Endodermal cell (in vitro differentiated cells): ENCODE measurements at places on chromosomes 6 and 20. TPM values are rescaled to one million over a fixed set of nuclear protein-coding genes. Genes with fewer than 3 reads are reported as not detected.

DNA sequence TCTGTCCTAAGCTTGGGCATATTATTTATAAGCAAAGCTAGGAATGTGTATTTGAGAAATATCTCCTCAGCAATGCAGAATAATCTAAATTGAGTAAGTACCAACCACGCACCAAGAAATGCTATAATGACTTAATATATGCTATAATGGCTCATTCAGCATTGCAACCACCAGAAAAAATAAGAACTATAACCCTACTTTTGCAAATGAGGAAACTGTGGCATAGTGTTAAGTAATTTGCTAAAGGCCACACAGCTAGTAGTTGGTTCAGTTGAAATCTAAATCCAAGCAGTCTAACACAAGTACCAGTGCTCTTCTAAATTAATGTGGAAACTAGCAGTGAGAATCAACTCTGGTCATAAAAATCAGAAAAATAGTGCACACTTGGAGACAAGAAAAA, 35.7 kb downstream of the HBS1L start:
- no peak for DNase-seq

DNA sequence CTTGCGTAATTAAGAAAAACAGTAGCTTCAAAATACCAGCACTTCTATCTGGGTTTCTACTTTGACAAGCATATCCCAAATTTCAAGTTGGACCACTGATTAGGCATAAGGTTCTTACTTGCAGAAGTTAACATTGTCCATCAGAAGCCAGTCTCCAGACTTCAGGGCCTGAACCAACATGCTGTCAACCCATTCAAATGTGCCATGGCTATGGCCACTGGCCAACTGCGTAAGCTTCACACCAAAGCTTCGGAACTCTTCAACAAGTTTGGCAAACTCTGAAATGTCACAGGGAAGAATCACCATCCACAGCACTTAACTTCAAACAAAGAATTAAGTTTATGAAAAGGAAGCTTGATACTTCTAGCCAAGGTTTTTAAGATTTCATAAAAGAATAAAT, 78.0 kb upstream of the LYRM2 start:
- no peak for DNase-seq

Gene GLP1R
- total RNA-seq: not detected in 3 replicates

- DNase-seq: no peak
Observed at GRCh38 chr6:79613912-79614311, 17.2 kb upstream of the SH3BGRL2 start.

GRCh38 chr6:79731471-79731870, 100.3 kb downstream of the SH3BGRL2 start:
- no peak for DNase-seq

DNA sequence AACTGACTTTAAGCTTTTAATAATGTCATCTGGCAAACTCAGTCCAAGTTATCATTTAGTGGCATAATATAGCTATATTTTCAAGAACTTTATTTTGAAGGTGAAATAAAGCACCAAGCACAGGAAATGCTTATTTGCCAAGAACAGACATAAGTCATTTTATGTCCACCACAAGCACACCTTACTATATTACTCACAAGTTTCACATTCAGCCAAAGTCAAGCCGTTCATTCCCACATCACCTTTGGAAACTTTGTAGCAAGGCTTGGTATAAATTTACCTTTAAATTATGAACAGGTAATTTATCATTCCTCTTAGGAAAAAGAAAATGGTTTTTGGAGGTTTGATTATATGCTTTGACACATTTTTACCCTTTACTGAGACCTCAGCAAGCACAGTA, 236.8 kb upstream of the FKBP1C start:
- no peak for DNase-seq

Gene TBC1D32
- total RNA-seq: 21.4 to 24.2 TPM (median 24.0 TPM) in 3 replicates

- peak; percentile 90 for DNase-seq
Observed at GRCh38 chr20:62914970-62915457, 11.3 kb downstream of the DIDO1 start.

Gene C4A
- 3.2 and 6.2 TPM in 2 replicates for total RNA-seq

DNA sequence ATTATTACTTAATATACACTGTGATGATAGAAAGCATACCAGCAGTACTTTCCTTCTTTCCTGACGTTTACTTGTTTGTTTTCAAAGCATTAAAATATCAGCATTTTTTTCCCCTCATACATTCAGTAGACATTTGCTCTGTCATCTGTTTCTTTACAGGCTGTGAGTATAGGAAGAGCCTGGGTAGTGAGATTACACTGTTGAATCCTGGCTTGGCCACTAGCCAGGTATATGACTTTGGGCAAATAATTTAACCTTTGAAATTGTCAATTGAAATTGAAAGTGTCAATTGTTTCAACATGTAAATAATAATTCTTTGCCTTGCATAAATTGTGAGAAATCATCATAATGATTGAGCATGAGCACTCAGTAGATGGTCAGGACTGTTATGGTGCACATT, 336.2 kb downstream of the CDKAL1 start:
- DNase-seq: no peak

- DNase-seq: no peak
Observed at GRCh38 chr6:10355115-10355702, 59.7 kb downstream of the TFAP2A start.

DNA sequence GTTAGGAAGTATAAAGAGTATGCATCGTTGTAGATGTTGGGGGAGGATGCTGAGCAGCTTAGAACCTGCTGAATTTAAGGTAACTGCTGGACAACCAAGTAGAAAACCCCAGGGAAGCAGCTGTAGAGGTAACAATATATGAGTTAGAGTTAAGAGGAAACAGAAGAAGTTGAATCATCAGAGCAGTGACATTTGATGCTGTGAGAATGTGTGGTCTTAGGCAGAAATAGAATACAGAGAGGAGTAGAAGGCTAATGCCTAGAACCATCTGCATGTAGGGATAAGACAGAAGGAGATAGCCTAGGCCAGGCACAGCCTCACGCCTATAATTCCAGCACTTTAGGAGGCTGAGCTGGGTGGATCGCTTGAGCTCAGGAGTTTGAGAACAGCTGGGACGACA, 22.6 kb upstream of the DYNLRB1 start:
- DNase-seq: no peak

DNA sequence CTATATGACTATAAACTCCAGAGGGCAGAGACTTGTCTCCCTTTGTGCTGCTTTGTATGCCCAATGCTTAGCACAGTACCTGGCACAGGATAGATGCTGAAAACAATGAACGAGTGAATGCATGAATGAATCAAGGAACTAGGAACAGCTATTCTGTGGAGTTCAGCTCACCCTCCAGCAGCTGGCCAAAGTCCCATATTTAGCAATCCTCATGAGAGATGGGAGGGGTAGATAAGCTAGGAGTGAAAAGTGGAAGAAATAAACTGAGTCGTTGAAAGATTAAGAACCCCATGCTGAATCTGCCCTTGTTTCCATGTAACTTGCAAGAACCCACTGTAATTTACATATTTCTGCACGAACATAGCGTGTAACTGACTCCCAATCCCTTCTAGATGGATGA, 106.5 kb downstream of the MAFB start:
- DNase-seq: no peak

GRCh38 chr6:28258877-28259777, at the start of gene NKAPL:
Gene NKAPL (plus strand): TSS chr6:28259297. CDS start chr6:28259372, 75 bp downstream.
- no peak for DNase-seq

Gene HCRTR2
- 0.40 TPM in 1 of 3 replicates, not detected in the others for total RNA-seq

DNA sequence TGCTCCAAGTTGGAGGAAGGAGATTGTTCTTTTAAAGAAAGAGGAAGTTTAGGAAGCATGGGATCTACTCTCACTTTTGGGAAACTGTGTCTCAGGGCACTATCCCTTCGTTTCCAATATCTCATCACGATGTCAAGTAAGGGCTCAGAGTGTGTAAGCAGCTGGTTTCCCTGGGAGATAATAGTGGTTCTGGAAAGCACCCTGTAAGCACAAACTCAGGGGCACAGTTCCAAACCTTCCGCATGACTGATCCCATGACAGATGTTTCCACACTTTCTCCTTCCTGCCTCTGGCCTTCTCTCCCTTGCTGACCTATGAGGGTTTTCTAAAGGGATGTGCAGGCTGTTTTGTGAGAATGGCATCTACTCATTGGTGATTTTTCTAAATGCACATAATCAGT, 33.9 kb downstream of the ADTRP start:
- no peak for DNase-seq

- peak; percentile 77 for DNase-seq
Observed at GRCh38 chr6:56849896-56850295, 105.0 kb upstream of the BEND6 start.

Gene SUMO4
- total RNA-seq: 0.97 to 2.1 TPM (median 1.3 TPM) in 3 replicates

DNA sequence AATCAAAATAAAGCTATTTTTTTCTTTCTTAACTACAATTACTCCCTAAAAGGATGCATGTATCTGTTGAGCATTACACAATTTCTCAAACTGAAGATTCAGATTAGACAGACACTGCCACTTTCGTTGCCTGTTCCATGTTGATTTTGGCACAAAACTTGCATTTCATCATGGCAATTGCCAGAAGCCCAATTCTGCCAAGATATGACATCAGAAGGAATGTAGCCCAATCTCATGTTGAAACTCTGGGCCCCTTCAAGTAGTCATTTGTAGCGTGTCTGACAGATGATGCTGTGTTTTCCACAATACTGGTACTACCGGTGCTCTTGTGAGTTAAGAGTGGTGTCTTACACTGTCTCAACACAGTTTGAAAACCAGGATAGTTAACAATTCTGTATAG, 705.4 kb downstream of the PTPRT start:
- no peak for DNase-seq

- no peak for DNase-seq
Observed at GRCh38 chr6:30670760-30671527, 1.9 kb downstream of the DHX16 start.

Gene RIPPLY2
- total RNA-seq: 0.07 and 0.36 TPM in 2 replicates

DNA sequence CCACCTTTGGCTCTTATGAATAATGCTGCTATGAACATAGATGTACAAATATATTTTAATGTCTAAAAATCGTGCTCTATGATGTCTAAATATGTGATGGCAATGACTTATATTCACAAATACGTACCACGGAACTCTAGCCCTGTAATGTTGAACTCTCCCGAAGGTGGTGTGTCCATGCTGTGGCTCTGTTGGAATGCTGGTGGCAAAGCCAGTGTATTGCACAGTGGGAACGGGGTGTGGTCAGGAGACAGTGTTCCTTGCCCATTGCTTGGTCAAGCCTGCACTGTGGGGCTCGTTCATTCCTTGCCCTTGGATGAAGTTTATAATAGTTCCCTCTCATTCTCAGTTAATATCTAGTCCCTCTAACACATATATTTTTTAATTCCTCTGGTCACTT, 109.6 kb downstream of the MTHFD1L start:
- no peak for DNase-seq

Gene ZC3H12D
- total RNA-seq: 0.20 to 0.42 TPM (median 0.21 TPM) in 3 replicates

- DNase-seq: no peak
Observed at GRCh38 chr6:42690151-42690702, 32.2 kb downstream of the PRPH2 start.

DNA sequence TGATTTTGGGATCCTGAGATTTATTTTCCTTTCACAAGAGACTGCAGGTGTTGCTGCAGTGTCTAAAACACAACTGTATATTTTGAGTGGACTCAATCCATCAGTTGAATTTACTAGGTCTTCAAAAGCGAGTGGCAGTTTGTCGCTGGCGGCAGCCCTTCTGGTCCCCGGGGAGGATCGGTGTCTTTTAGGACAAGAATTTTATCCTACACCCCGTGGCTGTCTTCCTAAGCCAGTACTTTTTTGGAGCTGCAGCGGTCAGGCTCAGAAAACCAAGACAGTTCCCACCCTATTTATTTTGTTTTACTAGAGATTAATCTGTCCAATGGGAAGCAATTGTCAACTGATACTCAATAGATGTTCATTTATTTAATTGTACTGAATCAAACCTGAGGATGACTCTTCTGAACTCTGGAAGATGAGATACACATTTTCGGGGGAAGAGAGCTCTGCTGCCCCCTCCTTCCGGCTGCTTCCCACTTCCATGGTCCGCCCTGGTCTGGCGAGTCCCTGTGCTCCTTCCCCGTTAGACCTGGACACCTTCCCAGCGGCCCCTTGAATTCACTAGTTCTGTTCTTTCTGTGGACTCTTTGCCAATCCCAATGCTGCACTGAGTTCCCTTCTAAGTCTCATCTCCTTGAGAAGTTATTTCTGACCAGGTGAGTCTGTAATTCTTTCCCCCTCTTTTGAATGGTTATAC, 90.6 kb downstream of the ERMARD start:
- DNase-seq: peak; percentile 13

- no peak for DNase-seq
Observed at GRCh38 chr20:61531553-61532345, 279.7 kb downstream of the CDH4 start.

DNA sequence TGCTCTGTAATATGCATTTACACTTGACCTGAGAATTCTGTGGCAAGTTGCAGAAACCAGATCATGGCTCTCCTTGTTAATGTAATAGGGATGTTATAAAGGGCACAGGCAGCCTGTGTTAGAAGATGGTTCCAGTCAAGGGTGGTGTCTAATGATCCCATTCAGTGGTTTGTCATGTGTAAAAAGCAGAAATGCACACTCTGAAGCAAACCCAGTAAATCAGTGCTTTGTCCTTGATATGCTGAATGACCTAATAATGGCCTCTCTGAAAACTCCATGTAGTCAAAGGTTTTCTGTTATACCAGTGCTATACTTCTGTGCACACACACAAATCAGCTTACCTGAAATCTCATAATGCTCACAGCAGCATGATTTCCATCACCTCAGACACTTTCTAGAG, 66.2 kb downstream of the SOBP start:
- no peak for DNase-seq

DNA sequence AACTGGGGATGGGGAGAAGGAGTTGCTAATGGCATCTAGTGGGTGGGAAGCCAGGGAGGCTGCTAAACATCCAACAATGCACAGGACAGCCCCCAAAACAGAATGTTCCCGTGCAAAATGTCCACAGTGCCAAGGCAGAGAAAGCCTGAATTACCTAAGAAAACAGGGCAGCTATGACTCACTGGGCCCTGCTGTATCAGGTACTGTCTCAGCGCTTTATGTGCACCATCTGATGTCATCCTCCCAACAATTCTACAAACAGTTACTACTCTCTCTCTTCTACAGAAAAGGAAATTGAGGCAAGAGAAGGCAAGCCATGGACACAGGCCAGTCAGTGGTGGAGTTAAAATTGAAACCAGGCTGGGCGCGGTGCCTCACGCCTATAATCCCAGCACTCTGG, 3.1 kb downstream of the YTHDF1 start:
- DNase-seq: no peak

DNA sequence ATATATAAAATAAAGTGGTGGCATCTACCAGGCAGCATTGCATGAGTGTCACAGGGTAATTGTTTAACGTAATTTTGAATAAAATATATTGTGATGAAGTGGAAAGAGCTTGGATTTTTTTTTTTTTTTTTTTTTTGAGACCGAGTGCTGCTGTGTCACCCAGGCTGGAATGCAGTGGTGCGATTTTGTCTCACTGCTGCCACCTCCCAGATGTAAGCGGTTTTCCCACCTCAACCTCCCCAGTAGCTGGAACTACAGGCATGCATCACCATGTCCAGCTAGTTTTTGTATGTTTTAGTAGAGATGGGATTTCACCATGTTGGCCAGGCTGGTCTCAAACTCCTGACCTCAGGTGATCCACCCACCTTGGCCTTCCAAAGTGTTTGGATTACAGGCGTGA, 81.1 kb upstream of the SMIM8 start:
- peak; percentile 53 for DNase-seq

Gene METTL24
- total RNA-seq: 1.3 to 2.0 TPM (median 1.9 TPM) in 3 replicates

Gene ADGRB3
- 0.32 and 0.33 TPM in 2 replicates for total RNA-seq

- no peak for DNase-seq
Observed at GRCh38 chr6:163585932-163586437, 171.5 kb downstream of the QKI start.

Gene NRN1
- total RNA-seq: 0.40 to 17.2 TPM (median 0.44 TPM) in 3 replicates
